Fibroblast of the aortic adventitia (primary cell): ENCODE measurements at places on chromosomes 11 and 22. TPM values are rescaled to one million over a fixed set of nuclear protein-coding genes. Genes with fewer than 3 reads are reported as not detected.

The IL18 gene
- 0.81 and 1.4 TPM in 2 replicates for total RNA-seq

The TBX10 gene
- not detected in 2 replicates for total RNA-seq

The GP1BB gene
- 2.1 and 20.1 TPM in 2 replicates for total RNA-seq

The PTGDR2 gene
- total RNA-seq: not detected in 2 replicates

The MMP8 gene
- 0.41 TPM in 1 of 2 replicates, not detected in the other for total RNA-seq

The OR8A1 gene
- not detected in 2 replicates for total RNA-seq

The ISX gene
- not detected in 2 replicates for total RNA-seq

The DYNC2H1 gene
- total RNA-seq: 74.0 and 99.0 TPM in 2 replicates

The LMO1 gene
- total RNA-seq: not detected in 2 replicates
